CD8-positive, alpha-beta memory T cell (primary cell): ENCODE measurements at places on chromosomes 1 and 21.

GRCh38 chr1:207499573-207499972 is 3.6 kb downstream of the CR1 start:
- DNase-seq = peak; percentile 66

DNA sequence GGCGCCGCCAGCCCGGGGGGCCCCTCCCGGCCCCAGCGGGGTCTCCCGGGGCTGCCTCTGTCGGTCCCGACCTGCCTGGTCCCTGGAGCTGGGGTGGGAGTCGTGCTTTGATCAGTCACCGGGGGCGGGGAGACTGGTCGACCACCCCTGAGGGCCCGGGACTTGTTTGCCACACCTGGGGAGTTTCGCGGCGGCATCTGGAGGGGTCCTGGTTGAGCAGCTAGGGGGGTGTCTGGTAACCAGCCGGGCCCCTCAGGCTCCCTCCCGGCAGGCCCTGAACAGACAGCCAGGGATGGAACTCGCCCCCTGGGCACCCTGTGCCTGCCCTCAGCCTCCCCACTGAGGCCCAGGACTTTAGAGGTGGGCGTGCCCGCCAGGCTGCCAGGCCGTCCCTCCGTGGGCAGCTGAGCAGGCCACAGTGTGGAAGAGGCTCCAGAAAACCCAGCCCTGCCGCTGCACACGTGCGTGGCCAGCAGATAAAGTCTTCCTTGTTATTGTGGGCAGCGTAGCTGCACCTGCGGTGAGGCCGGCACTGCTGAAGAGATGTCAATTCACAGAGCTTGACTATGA is 13.3 kb upstream of the SAMD11 start:
- DNase-seq = no peak

GRCh38 chr1:966704-967300 is 520 bp downstream of the PLEKHN1 start:
- peak; percentile 53 for DNase-seq

- no peak for DNase-seq
These were observed 109.7 kb downstream of the TGFBR3 start for GRCh38 chr1:91776068-91776794.

- DNase-seq = no peak
These were observed 34.8 kb upstream of the ST6GALNAC5 start for GRCh38 chr1:76832521-76832920.

DNA sequence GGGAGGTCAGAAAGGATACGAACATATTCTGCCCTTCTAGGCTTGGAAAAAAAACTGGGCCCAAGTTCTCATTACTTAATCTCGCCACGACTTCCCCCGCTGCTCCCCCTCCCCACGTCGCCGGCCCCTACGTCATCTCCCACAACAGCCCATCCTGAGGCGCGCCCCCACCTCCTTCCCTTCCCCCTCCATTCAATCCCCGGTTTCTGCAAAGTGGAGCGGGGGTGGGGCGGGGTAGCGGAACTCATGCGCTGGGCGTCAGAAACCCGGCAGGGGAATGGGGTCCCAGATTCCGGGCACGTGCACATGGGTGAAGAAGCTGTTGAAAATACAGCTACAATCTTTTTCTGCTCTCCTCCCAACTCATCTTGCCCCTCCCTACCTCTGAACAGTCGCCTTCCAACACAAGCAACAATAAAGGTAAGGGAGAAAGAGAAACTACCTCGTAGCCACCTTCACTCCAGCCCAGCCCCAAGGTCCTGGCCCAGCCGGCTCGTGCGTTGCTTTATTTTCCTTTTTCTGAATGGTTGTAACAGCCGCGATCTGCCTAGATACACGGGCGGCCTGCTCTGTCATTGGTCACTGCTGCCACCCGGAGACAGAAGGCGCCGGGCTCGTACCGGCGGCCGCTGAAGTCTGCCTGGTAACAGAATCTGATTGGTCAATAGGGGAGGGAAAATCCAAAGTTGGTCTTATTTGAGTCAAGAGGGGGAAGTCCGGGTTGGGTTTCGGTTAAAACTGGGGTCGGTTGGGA is at the start of gene RFX5:
Gene RFX5 (minus strand): TSS at position 484 of the 754 bp plus-strand sequence. CDS start 932 bp downstream, outside the sequence.
- DNase-seq = peak; percentile 92

DNA sequence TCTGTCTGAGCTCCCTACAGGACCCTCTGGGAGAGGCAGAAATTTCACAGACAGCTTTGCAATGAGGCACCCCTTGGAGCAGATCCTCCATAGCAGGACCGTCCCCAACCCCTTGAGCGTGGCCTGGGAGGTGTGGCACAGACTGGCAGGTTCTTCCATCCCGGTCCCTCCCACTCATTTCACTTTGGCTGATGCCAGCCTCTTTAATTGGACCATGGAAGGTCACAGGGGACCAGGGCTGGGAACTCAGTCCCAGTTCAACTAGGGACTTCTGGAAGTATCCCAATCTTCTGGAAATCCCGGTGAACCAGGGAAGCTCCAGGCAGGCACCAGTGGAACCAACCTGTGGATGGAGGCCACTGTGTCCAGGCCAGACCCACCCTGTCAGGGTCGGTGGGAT is 83.7 kb downstream of the SPSB1 start:
- no peak for DNase-seq

DNA sequence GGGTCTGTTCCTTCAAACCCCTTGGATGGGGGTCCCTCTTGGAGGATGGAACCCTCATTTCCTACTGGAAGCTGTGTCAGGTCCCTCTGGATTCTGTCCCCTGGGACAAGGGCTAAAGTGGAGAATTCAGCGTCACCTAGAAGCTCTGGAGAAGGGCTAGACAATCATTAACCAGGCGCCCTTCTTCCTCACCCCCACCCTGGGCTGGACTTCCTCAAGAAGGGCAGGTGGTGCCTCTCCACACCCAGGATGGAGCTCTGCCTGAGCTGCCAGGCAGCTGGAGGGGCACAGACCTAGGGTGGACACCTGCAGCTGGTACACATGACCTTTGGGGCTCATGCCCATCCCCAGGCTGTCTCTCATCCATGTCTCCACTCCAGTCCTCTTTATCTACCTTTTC is 3.6 kb downstream of the CELF3 start:
- no peak for DNase-seq

DNA sequence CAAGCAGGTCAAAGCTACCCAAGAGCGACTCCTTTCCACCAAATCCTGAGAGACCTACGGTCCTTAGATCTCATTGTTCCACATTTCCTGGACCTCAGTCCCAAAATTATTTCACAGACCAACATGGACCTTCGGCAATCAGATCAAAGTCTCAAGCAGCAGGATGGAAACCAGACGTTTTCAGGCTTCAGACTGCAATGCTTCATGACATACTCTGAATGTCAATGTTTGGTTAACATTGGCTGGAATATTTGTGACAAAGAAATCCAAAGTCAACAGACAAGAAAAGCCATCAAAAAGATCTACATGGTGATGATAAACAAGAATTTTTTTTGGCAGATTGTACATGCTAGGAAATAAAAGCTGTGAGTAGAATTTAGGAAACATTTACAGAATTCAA is 1057.3 kb downstream of the ADGRL2 start:
- DNase-seq = no peak

DNA sequence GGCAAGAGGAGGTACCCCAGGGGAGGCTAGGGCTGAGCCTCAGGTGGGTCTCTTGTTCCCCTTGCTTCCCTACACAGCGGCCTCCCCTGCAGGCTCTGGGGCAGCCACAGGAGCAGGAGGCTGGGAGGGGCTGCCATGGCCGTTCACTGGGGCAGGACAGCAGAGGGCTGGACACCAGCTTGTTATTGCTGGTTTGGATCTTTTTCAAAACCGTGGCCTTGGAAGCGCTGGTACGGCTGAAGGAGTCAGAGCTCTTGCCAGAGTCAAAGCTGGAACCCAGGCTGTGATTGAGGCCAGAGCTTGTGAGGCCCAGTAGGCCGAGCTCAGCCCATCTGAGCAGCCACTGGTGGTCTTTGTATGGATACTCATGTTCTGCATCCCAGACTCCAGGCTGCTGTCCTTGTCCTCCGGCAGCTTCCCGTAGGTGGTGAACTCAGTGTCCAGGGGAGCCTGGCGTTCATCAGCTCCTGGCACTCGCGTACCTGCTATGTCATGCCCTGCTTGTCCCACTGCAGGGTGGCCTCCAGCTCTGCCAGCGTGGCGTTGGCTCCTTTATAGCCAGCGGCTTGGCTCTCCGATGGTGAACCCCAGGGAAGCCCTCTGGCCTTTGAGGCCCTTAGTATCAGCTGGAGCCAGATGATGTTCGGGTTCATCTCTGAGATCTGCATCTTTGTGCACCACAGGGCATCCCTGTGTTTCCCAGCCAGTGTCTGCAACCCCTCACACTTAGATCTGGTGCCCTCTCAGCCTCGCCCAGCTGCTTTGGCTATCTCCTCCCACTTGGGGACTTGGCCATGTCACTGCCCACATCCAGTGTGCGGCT is 40.3 kb upstream of the THEM4 start:
- DNase-seq = no peak

DNA sequence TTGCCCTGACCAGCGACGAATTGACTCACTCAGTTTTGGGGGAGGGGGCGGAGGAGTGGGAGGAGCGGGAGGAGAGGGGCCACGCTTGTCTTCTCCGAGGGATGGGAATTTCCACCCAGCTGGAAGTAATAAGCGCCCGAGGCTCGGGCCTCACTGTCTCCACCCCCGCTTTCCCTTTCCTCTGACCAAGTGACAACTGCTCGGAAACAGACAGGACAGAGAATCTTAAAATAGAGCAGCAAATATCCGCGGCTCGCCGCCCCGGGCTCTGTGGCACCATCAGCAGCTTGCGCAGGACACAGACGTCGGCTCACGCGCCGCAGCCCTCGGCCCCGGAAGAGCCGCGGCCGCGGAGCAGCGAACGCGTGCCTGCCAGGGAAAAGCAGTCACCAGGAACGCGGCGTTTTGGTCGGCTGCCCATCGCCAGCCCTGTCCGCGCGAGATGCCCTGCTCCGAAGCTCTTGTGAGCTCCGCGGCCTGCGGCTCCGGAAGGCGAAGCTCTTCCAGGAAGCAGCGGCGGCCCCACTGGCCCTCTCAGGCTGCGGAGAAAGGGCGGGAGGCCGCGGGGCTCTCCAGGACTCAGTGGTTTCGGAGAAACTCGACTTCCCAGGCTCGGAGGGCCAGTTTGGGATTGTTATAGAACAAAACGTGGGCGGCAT is 10.7 kb upstream of the RGS16 start:
- peak; percentile 20 for DNase-seq

- no peak for DNase-seq
These were observed 15.8 kb downstream of the DEPDC1 start for GRCh38 chr1:68481041-68481440.

DNA sequence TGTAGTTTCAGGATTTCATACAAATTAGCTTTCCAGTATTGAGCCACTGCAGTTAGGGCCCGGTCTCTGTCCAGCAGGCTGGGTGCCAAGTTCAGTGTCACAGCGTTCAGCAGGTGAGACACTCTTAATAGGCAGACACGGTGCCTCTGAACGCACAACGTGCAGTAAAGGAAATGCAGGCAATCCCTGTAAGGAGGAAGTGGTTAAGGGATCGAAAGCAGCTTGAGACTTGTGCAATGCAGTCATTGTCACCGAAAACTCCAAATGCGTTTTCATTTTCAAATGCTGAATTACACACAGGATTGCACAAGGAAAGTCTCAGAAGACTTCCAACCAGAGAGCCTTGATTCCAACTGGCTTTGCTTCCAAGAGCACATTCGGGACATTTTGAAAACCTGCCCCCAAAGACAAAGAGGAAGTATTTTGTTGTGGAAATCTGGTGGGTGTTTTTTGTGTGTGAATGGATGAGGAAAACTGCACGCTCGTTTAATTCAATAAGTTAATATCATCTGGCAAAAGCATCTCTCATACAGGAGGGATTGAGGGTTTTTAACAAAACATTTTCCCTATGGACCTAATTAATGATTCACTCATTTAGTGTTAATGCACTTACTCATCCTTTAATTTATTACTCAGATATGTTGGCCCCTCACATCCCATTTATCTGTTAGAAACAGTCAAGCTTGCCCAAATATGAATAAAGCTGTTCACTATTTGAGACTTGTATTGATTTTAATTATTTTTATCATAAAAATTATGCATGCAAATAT is 61.6 kb downstream of the PTGS2 start:
- DNase-seq = peak; percentile 2

GRCh38 chr1:176017722-176018121 is 189.4 kb downstream of the COP1 start:
- DNase-seq = no peak

DNA sequence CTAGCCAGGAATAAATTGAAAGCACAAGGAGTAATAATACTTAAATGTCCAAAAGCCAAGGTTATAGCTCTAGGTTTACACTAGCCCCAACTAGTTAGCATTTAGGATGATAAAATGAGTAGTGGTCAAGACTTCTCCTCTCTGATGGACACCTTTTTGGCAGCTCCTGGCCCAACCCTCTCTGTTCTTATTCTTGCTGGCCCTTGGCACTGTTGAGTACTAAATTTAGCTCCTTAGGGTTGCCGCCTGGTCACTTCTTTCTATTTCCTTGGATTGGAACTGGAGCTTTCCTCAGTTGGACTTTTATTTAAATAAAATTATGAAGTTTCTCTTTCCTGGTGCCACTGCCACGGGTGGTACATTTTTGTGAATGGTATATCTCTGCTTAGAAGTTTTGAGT is 28.3 kb downstream of the ARID1A start:
- DNase-seq = no peak

DNA sequence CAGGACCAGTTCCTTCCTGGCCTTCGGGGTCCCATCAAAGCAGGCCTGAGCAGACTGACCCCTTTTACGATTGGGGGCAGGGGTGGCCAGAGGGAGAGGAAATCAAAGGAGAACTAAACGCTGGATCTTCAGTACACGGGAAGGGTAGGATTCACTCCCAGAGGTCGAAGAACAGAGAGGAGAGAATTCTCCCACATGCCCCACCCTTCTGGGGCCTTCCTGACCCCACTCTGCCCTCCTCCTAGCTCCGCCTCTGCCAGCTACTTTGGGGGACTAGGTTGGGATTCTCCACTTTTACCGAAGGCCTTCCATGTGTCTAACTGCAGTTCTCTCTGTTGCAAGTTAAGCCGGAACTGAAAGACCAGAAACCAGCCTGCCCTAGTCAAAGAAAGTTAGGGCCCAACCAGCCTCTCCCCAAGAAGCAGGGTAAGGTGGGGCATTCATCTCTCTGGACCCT is 654 bp upstream of the ARHGEF2 start:
- DNase-seq = no peak

DNA sequence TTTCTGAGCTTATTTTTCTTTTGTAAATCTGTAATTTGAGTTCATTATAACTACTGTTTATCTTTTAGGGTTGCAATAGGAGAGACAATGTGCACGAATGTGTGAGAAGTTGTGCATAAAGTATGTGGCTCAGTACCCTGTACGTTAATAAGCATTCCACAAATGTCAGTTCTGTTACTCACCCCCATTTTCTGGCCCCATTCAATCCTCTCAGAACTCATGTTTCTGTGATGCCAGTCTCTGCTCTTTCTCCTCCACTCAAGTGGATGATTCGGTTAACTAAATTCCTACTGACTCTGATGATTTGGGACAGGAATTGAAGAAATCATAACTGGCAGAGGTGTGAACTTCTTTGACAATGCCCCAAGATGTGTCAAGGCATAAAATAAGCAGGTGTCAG is 10.2 kb upstream of the DMRTB1 start:
- DNase-seq = no peak

- peak; percentile 90 for DNase-seq
These were observed 21.3 kb downstream of the UBASH3A start for GRCh38 chr21:42424914-42425541.

DNA sequence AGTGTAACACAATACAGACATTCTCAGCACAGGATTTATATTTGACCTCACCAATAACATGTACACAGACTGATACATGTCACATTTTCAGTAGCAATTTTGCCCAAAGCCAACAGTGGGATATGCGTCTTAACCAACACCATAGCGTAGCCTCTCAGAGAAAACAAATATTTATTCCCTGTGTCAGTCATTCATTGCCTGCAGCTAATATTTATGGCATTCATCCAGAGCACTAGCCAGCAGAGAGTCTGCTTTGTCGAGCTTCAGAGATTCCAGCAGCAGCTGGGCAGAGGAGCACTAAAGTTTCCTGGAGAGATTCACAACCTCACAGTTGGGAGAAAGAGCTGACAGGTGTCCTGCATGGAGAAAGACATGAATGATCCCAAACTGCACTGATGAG is 400.7 kb upstream of the DAB1 start:
- DNase-seq = no peak
